ENCODE measurements at places on chromosomes 11 and 22.

GRCh38 chr11:20056950-20057943 is 103.0 kb downstream of the DBX1 start:
- no peak for DNase-seq

- no peak for DNase-seq
These were observed 2.9 kb downstream of the NF2 start for GRCh38 chr22:29606320-29606719.

- no peak for DNase-seq
These were observed 450 bp downstream of the CBX6 start for GRCh38 chr22:38871360-38872171.

GRCh38 chr11:67278939-67279588 is 10.0 kb upstream of the ANKRD13D start:
- no peak for DNase-seq
